ENCODE measurements at places on chromosomes 7 and 10.
A peak's percentile ranks its signal among the peaks of the same experiment; 100 is the strongest.

DNA sequence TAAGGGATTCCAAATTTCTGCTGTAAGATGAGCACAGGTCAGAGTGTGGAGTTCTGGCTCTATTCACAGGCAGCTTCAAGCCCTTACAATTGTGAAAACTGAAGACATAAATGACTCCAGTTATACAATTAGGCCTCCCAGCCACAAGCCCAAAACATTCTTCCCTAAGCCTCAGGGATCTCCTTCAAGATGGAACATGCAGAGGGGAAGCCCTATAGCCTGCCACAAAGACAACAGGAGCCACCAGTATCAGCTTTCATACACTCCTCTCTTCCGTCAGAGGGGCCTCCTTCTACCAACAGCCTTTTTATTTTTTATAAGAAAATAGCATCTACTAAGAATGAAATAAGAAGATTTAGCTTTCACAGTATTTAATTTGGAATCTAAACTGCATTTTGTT, 46.5 kb downstream of the DLD start:
- no peak for DNase-seq

DNA sequence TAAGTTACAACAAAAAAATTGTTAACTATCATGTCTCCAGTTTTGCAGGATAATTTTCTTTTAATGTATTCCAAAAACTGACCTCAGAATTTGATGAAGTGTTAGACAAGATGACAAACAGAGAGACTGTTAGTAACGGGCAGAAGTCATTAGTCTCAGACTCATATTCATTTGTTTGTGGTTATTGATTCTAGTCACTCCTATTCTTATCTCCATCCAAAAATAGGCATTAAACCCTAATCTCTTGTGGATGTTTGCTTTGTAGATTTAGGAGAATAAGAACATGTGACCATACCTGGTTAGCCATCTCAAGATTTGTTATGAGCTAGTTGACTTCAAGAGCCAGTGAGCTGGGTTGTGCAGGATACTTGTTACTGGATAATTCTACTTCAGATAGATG, 261.1 kb downstream of the AUTS2 start:
- DNase-seq = no peak

GRCh38 chr10:12041766-12042408, 722 bp downstream of the UPF2 start:
- DNase-seq = peak; percentile 66

GRCh38 chr10:105073999-105074398, 432.9 kb downstream of the SORCS3 start:
- no peak for DNase-seq

DNA sequence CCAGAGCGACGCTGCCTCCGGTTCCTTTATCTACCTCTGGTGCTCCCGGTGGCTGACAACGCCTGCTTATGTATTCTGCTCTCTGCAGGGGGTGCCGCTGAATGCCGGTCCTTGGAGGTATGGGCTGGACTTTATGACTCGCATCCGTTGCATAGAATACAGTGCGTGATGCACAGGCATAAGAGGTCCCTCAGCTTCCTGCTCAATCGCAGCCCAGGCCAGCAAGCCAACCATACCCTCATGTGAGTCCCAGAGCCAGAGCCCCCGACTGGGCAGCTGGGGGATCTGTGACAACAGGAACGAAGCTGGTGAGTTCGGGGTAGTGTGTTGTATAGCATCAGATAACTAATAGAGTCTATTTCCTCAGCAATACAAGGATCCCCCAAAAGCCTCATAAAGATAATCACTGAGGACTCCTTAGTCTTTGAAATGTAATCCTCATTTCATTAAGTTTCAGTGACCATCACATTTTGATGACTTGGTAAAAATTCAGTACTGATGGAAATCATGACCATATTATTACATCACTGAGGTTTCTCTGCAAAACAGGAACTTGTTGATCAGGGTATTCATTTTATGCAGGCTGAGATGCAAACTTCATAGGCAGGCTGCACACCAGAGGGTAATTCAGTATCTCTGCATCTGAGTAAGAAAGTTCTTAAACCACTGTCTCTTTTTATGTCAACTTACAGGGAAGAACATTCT, 607.8 kb downstream of the PTPRN2 start:
- DNase-seq = peak; percentile 38

DNA sequence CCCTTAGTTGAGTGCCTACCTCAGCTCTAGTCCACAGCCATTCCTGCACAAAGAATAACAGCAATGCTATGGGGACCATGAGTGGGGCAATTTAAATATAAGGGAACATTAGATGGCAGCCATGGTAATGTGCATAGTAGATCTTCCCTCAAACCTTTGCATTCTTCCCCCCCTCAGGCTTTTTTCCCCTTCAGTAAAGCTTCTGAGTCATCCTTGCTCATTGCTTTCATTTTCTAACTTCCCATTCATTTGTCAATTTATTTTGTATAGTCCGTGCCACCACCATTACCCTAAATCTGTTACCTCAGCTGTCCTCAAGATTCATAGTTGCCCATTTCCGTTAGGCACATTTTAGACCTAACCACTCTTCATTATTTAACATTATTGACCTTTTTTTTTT, 10.7 kb downstream of the HECTD2 start:
- DNase-seq = no peak

GRCh38 chr7:99772565-99772964, 11.4 kb downstream of the CYP3A4 start:
- DNase-seq = no peak

DNA sequence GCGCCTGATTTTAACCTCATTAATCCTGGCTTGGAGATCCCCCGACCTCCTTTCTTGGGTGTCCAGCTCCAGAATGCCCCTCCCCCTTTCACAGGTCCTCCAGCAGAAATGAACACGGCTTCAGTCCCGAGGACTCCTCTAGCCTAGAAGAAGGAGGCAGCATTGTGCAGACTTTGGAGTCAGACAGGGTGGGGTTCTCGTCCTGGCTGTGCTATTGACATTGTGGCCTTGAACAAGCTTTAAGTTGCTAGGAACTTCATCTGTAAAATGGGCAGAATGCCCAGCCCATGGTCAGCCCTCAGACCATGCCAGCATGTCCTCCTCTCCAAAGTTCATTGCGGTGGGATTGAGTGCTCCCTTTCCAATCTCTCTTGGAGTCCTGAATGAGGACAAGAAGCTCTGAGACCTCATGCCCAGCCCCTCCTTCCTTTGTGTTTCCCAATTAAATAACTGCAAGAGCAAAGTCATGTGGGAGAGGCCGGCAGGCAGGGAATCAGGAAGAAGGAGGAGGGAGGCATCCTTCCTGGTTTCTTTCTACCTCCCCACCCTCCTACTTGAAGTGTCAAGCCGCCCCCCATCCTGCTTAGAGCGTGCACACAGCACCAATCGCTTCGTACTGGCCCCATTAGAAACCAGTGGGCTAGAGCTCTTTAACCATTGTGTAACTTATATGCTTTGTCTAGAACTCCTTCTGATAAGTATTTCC, 86.4 kb downstream of the RBM20 start:
- DNase-seq = no peak

DNA sequence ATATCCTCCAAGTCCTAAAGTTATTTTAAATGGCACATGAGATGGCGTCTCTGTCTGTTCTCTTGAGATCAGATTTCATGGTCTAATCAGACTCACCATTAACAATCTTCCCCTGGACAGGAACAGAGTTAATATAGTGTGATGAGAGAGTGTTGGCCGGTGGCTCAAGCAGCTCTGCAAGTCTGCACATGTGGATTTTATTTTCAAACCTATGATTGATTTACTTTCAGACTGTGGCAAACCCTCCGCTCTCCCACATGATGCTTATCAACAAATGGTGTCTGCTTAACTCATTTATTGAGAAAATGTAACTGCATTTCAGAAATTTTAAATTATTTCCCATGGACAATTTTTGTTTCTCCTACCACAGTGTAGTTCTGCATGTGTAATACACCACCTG, 46.5 kb upstream of the HGF start:
- peak; percentile 25 for DNase-seq

- DNase-seq = no peak
Observed at GRCh38 chr7:92944633-92945032, 108.3 kb upstream of the CDK6 start.

DNA sequence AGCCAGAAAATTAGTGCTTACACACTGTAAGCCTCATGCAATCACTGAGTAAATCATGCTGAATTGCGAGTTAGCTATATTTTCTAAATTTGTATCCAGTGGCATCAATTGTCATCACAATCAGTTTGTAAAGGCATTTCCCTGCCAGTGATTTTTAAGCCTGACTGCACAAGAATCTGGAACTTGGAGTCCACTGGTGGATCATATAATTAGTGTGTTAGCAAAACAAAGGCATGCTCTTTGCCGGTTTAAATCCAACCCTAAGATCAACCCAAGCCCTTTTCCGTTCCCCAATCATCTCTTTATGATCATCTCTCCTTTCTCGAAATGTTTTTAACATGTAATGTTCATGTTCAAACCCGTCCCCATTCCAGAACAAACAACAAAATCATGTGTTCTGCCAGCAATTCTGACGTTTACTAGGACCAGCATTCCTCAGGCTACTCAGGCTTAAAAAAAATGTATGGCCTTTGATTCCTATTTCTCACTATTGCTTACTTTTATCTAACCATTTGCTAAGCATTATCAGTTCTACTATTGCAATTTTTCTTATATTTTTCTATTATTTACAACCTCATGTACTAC, 649.2 kb downstream of the SORCS1 start:
- DNase-seq = no peak

DNA sequence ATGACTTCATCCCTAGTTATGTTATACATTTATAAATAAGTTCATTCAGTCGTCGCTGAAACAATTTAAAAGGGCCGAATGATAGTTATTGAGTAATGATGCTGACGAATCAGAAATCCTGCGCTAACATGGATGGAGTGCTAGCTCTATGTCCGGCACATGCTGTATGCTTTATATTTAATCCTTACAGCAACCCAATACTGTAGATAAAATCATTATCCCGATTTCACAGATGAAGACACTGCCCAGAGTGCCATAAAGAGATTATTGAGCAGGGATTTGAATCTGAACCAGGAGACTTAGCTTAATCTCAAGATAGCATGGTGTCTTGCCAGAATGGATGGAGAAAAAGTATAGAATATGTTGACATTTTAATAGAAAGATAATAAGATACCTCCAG, 1.1 kb upstream of the ICA1 start:
- DNase-seq = no peak

- peak; percentile 62 for DNase-seq
Observed at GRCh38 chr7:52482076-52482475, 553.4 kb upstream of the POM121L12 start.

- no peak for DNase-seq
Observed at GRCh38 chr7:139362302-139362701, 2.6 kb downstream of the LUC7L2 start.

- peak; percentile 38 for DNase-seq
Observed at GRCh38 chr10:114239117-114239993, at the start of gene VWA2. Gene VWA2, plus strand, starts transcription at chr10:114239254. Its CDS starts 9,460 bp downstream, at chr10:114248714.

GRCh38 chr10:24790599-24790998, 66.9 kb upstream of the ARHGAP21 start:
- DNase-seq = peak; percentile 17

DNA sequence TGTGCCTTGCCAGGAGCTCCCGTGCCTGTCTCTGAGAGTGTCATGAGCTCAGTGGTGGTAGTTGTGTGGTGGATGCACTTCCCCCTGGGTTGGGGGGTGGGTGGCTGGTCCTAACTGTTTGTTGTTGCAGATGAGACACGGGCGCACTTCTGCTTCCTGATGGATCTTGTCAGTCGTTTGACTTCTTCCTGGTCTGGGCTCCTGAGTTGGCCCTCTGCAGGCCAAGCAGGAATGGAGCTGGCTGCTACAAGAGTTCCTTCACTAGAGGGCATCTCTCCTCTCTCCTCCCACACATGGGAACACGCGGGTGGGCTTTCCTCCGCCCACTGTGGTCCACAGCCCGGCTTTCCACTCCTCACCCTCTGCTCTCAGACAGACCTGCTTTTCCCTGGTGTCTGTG, 82.0 kb downstream of the BMS1 start:
- peak; percentile 53 for DNase-seq

DNA sequence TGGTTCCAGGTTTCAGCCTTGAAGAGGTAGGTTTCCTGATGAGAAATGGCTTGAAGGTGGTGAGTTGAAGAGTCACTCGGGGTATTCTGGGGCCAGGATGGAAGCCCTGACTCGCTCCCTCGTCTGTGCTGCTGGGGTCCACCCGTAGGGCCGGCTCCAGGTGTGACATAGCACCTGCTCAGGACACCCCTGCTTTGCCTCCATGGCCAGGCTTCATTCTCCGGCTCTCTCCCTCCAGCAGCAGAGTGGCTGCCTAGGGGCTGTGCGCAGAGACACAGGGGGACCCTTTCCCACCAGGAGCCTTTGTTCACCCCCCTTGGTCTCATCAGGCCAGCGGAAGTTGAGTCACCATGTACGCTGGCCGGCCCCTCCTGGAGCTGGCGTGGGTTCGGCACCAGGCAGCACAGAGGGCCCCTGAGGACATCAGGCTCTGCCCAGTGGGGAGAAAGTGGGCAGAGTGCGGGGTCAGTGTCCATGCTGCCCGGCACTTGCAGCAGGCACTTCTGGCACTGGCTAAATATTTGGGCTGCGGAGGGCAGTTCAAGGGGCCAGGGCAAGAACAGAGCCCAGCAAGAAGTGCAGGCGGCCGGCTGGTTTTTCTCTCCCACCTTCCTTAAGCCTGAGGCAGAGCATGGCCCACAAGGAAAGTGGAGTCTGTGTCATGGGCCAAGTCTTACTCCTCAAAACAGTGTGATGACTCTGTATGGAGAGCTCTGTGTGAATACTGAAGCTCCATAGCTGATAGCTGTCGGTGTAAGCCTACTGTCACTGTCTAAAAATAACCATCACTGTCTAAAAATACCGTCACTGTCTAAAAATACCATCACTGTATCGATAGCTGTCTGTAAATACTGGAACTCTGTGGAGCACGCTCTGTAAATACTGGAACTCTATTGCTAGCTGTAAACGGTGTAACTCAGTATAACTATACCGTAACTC, 3.7 kb upstream of the PRKAR1B start:
- DNase-seq = no peak

GRCh38 chr10:28564905-28565304, 32.0 kb downstream of the WAC start:
- no peak for DNase-seq

GRCh38 chr10:122113945-122114747, 125.2 kb downstream of the TACC2 start:
- no peak for DNase-seq

DNA sequence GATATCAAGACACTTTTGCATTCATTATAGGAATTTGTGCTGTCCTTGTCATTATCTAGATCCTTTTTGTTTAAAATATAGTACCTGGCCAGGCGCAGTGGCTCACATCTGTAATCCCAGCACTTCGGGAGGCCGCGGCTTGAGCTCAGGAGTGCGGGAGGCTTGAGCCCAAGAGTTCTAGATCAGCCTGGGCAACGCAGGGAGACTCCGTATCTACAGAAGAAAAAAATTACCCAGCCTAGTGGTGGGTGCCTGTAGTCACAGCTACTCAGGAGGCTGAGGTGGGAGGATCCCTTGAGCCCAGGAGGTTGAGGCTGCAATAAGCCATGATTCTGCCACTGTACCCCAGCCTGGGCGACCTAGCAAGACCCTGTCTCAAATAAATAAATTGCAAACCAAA, 621 bp upstream of the MORN4 start:
- DNase-seq = peak; percentile 64

GRCh38 chr7:139687980-139688632, 89.7 kb downstream of the HIPK2 start:
- DNase-seq = peak; percentile 42

DNA sequence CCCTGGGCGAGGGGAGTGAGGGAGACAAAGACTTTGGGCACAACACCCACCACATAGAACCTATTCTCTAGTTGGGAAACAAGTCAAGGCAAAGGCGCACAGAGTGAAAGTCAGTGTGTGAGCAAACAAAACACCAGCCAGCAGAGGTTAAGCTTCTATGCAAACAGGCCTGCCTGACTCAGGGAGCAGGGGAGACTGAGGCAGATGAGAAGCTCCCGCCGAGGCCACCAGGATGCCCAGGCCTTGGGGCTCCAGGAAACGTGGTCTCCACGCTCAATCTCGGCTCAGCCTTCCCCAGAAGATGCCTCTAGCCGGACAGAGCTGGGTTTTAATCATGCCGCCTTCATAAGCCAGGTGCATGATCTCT, 74.1 kb upstream of the KCNMA1 start:
- no peak for DNase-seq

Measured in hematopoietic multipotent progenitor cell treated with erythropoietin and hydrocortisone succinate and interleukin-3 and kit ligand, for 4 days (in vitro differentiated cells).